ENCODE measurements at places on chromosomes 2 and 18. TPM values are rescaled to one million over a fixed set of nuclear protein-coding genes. Genes with fewer than 3 reads are reported as not detected.

The PTPRN gene
- total RNA-seq: 1.8 TPM

The CXCR1 gene
- total RNA-seq: not detected

The MARCHF4 gene
- 0.57 TPM for total RNA-seq

The CIDEA gene
- total RNA-seq: not detected

The STON1 gene
- total RNA-seq: 24.6 TPM

The AKAIN1 gene
- total RNA-seq: not detected

All from fibroblast of the aortic adventitia (primary cell).